ENCODE measurements at places on chromosomes 6 and 20. TPM values are rescaled to one million over a fixed set of nuclear protein-coding genes. Genes with fewer than 3 reads are reported as not detected.

ANKRD60 gene
- not detected for total RNA-seq

NNAT gene
- total RNA-seq, result 4.0 TPM

CALHM4 gene
- not detected for total RNA-seq

ZFP57 gene
- total RNA-seq, result 0.24 TPM

TRIM31 gene
- total RNA-seq, result not detected

TTK gene
- total RNA-seq, result 0.52 TPM
